ENCODE measurements at places on chromosomes 4 and X. TPM values are rescaled to one million over a fixed set of nuclear protein-coding genes. Genes with fewer than 3 reads are reported as not detected.

The HAND2 gene
- total RNA-seq, result not detected

The VSIG1 gene
- total RNA-seq, result 0.34 TPM

The SLC4A4 gene
- total RNA-seq, result 0.43 TPM

The GAGE12F gene
- not detected for total RNA-seq

The CFP gene
- total RNA-seq, result 3.0 TPM

The FMR1NB gene
- not detected for total RNA-seq

The SSX2 gene
- not detected for total RNA-seq

The ARMCX2 gene
- total RNA-seq, result 9.9 TPM

DNA sequence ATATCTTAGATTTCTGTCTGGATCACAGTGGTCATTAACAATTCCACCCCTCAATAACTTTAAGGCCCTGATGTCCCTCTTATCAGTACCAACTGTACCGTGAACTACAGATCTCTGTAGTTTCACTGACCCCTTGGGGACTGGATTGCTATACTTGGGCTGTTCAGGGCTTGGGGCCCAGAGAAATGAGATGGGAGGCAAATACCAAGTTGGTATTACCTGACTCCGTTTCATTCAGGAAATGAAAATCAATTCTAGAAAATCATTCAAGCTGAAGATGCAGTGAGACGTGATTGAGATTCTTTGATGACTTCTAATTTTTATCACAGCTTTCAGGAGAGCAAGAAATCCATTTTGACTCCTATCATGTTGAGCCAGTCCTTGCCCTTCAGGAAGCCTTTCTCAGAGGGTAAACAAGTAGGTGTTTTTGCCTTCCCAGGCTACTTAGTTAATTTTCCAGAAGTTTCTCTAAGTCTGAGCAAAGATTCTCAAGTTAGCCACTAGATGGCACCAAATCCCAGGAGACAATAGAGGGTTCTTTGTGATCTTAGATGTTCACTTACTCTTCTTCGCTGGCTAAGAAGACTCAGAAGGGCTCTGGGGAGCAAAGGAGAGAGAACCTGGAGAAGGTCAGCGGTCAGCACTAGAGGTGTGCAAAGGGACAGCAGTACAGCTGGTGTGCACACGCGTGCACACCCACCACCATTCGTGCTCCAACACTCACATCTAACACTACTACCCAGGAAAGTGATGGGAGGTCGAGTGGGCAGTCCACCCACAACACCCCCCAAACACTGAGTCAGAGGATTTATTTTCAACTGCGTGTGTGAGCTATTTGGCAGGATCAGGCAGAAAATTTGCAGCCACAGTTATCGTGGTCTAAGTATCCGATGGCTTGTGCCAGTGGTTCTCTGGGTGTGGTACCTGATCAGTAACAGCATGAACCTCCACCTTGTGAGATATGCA lies 7.4 kb downstream of the HNRNPH2 start:
- DNase-seq, result peak; percentile 10
- peaks cover 34% of the 10 kb centered on the region for H3K36me3 ChIP-seq
- H3K4me1 ChIP-seq, result peaks cover 37% of the 10 kb centered on the region
- peak overlapping the region; percentile 87 for H3K27ac ChIP-seq
- H3K27me3 ChIP-seq, result no peaks in the 10 kb centered on the region

GRCh38 chr4:183100827-183101226 lies 1.8 kb downstream of the WWC2 start:
- no peaks in the 10 kb centered on the region for H3K36me3 ChIP-seq
- no peak overlapping the region for H3K4me3 ChIP-seq
- no peak for DNase-seq
- no peak overlapping the region for H3K27ac ChIP-seq
- H3K27me3 ChIP-seq, result peaks cover 49% of the 10 kb centered on the region

DNA sequence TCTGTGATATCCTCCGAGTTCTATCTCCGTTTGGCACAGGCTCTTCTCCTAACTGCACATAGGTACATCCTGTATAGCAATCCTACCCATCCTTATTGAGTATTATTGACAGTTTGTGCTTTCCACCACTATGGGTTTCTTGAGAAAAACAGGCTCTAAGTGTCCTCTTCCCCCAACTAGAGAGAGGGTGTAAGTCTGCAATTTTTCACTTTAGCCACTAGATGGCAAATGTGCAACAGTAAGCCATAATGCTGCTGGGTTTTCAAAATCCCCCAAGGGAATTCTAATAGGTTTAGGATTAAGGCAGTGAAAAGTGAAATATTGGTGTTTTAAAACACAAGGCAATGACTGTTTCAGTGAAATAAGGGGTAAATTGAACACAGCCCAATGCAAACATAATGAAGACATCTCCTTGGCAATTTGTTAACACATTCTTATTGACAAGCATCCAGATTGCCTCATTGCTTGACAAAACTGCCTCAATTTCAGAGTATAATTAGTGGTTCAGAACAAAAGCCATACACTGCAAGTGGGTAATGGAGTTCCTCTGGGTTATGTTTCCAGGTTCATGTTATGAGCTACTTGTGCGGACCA lies 239.0 kb upstream of the HTR2C start:
- H3K4me3 ChIP-seq, result no peak overlapping the region
- no peak overlapping the region for H3K27ac ChIP-seq
- no peaks in the 10 kb centered on the region for H3K4me1 ChIP-seq
- H3K27me3 ChIP-seq, result no peaks in the 10 kb centered on the region
- H3K36me3 ChIP-seq, result no peaks in the 10 kb centered on the region
- no peak for DNase-seq

DNA sequence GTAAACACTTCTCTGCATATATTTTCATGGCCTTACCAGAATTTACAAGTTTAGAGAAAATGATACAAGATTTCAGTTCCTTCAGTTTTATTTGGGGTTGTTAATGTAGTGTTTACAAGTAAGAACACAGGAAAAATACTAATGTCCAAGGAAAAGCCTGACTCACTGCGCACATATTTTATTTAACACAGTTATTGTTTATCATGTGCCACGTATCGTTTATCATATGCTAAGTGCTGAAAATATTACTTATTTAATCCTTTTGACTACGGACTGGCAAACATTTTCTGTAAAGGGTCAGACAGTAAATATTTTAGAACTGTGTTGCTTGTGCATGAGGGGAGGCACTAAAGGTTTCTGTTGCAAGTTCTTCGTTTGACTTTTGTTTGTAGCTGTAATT lies 794 bp downstream of the HSD17B13 start:
- H3K4me3 ChIP-seq, result no peak overlapping the region
- H3K27ac ChIP-seq, result no peak overlapping the region
- no peaks in the 10 kb centered on the region for H3K36me3 ChIP-seq
- no peaks in the 10 kb centered on the region for H3K4me1 ChIP-seq

GRCh38 chr4:165170819-165171218 lies 36.5 kb upstream of the KLHL2 start:
- no peak overlapping the region for H3K4me3 ChIP-seq
- no peak overlapping the region for H3K27ac ChIP-seq
- no peak for DNase-seq
- H3K4me1 ChIP-seq, result no peaks in the 10 kb centered on the region
- peaks cover 4% of the 10 kb centered on the region for H3K27me3 ChIP-seq

DNA sequence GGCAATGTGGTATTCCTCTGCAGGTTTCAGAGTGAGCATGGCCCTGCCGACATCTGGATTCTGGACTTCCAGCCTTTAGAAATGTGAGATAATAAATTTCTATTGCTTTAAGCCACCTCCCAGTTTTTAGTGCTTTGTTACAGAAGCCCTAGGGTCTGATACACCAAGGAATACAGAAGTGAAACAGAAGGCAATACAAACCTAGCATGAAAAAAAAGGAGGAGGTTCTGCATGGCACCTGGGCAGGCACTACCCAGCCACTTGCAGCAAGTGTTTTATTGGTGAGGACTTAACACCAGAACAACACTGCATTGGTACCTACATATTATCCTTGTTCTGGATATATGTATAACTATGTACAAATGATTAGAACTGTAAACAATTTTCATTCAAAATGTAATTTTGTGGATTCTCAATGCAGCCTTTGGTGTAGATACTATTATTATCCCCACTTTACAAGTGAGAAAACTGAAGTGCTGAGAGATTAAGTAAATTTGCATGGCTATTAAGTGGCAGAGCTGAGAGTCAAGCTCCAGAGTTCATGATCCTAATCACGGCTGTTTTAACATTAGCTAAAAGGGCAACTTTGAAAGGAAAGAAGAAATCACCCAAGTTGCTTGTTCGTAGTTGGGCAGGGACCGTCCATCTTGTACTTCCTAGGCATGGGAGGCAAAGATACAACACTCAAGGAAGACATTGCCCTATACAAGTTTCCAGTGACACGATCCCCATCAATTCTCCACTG lies 71.8 kb downstream of the IL21 start:
- peaks cover 1% of the 10 kb centered on the region for H3K27me3 ChIP-seq
- peak overlapping the region; percentile 62 for H3K4me3 ChIP-seq
- no peak for DNase-seq

GRCh38 chrX:134161162-134161561 lies 75.8 kb upstream of the CCDC160 start:
- H3K27me3 ChIP-seq, result no peaks in the 10 kb centered on the region
- peak overlapping the region; percentile 15 for H3K4me3 ChIP-seq
- peak overlapping the region; percentile 44 for H3K27ac ChIP-seq
- peaks cover 31% of the 10 kb centered on the region for H3K4me1 ChIP-seq
- DNase-seq, result no peak

DNA sequence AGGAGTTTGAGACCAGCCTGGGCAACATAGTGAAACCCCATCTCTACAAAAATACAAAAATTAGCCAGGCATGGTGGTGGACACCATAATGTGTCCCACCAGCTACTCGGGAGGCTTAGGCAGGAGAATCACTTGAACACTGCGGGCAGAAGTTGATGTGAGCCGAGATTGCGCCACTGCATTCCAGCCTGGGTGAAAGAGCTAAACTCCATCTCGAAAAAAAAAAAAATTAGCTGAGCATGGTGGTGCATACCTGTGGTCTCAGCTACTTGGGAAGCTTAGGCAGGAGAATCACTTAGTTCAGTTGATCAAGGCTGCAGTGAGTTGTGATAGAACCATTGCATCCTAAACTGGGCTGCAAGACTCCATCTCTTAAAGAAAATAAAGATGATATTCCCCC lies 91.2 kb downstream of the PLS3 start:
- DNase-seq, result no peak
- no peaks in the 10 kb centered on the region for H3K4me1 ChIP-seq
- no peak overlapping the region for H3K4me3 ChIP-seq
- H3K27ac ChIP-seq, result no peak overlapping the region
- H3K27me3 ChIP-seq, result no peaks in the 10 kb centered on the region
- H3K36me3 ChIP-seq, result no peaks in the 10 kb centered on the region

DNA sequence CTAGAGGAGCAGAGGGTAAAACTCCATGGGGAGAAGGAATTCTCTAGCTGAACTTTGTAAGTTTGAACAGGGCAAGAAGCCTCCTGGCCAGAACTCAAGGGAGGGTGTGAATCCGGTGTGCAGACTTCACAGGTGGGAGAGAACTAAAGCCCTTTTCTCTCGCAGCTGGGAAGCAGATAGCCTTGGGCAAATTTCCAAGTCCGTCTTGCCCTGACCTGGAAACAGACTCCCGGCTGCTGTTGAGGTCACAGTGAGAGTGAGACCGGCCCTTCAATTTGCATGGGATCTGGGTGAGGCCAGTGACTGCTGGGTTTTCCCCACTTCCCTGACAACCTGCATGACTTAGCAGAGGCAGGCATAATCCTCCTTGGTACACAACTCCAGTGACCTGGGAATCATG lies 94.5 kb upstream of the ZNF827 start:
- H3K27ac ChIP-seq, result no peak overlapping the region
- no peak for DNase-seq
- peaks cover 11% of the 10 kb centered on the region for H3K4me1 ChIP-seq
- peaks cover 5% of the 10 kb centered on the region for H3K27me3 ChIP-seq

DNA sequence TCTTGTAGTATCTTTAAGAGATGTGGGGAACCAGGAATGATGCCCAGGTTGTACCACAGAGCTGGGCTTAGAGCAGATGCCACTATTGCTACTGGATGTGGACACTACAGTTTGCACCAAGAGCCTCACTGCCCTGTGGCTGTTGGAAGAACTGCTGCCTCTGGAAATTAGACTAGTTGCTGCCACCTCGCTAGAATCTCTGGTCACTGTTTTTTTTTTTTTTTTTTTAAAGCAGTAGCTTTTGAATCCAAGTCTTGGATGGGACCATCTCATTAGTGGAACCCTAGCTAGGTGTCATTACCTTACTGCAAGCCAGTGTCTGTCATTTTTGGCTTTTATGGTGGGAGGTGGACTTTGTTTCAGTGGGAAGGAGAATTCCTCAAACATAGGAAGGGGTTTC lies 105.5 kb downstream of the ARHGAP10 start:
- DNase-seq, result no peak
- peaks cover 16% of the 10 kb centered on the region for H3K4me1 ChIP-seq
- H3K27ac ChIP-seq, result no peak overlapping the region
- H3K36me3 ChIP-seq, result peaks cover 10% of the 10 kb centered on the region
- no peak overlapping the region for H3K4me3 ChIP-seq
- no peaks in the 10 kb centered on the region for H3K27me3 ChIP-seq

DNA sequence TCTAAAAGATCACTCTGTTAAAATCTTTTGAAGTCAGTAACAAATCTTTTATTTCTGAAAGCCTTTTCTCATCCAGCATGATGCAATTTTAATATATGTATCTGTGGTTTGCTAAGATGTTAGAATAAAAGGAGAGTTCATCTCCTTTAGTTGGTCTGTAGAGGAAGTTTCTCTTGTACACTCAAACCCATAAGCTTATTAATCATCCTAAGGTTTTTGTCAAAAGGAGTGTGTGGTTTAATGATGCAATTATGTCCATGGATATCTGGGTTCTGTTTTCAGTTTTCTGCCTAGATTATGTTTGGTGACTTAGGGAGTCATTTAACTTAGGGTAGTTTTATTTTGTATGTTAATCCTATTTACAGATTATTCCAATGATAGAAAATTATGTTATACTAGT lies 52.1 kb upstream of the NDST4 start:
- no peaks in the 10 kb centered on the region for H3K36me3 ChIP-seq
- DNase-seq, result no peak
- H3K27ac ChIP-seq, result no peak overlapping the region

GRCh38 chr4:145819101-145819852 lies 119.3 kb downstream of the ZNF827 start:
- peaks cover 52% of the 10 kb centered on the region for H3K4me1 ChIP-seq
- H3K27me3 ChIP-seq, result no peaks in the 10 kb centered on the region
- no peak for DNase-seq
- peaks cover 90% of the 10 kb centered on the region for H3K36me3 ChIP-seq
- H3K27ac ChIP-seq, result no peak overlapping the region
- no peak overlapping the region for H3K4me3 ChIP-seq

DNA sequence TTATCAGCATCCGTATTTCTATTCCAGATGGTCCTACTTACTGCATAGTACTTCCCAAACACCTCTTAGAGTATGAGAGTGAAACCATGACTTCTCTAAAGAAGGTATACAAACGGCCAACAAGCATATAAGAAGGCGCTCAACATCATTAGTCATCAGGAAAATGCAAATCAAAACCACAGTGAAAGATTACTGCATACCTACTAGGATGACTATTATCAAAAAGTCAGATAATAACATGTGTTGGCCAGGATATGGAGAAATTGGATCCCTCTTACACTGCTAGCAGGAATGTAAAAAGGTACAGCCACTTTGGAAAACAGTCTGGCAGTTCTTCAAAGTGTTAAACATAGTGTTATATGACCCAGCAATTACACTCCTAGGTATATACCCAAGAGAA lies 215.3 kb upstream of the CXorf66 start:
- H3K4me1 ChIP-seq, result no peaks in the 10 kb centered on the region
- H3K36me3 ChIP-seq, result no peaks in the 10 kb centered on the region
- no peaks in the 10 kb centered on the region for H3K27me3 ChIP-seq
- H3K27ac ChIP-seq, result no peak overlapping the region
- DNase-seq, result no peak
- H3K4me3 ChIP-seq, result no peak overlapping the region

- H3K27ac ChIP-seq, result no peak overlapping the region
- H3K27me3 ChIP-seq, result peaks cover 19% of the 10 kb centered on the region
- no peak overlapping the region for H3K4me3 ChIP-seq
- H3K36me3 ChIP-seq, result no peaks in the 10 kb centered on the region
Observed at GRCh38 chr4:70603856-70604255, 11.8 kb downstream of the AMBN start.

- H3K4me3 ChIP-seq, result no peak overlapping the region
- H3K4me1 ChIP-seq, result peaks cover 21% of the 10 kb centered on the region
- H3K27me3 ChIP-seq, result peaks cover 4% of the 10 kb centered on the region
- H3K36me3 ChIP-seq, result no peaks in the 10 kb centered on the region
Observed at GRCh38 chr4:3013839-3014350, 50.5 kb downstream of the GRK4 start.

Measured in activated T-helper 2 cell treated with anti-CD3 and anti-CD28 coated beads, Interferon-gamma antibody, Interleukin-2, Interleukin-4, amounts not matched to agents 10 μg/mL and 5 μg/mL and 100 μg/mL, durations not matched to agents 14 hours and 24 hours and 36 hours (primary cell).